HCT116 (cell line): ENCODE measurements at places on chromosomes 3 and 15.
A peak's percentile ranks its signal among the peaks of the same experiment; 100 is the strongest.

DNA sequence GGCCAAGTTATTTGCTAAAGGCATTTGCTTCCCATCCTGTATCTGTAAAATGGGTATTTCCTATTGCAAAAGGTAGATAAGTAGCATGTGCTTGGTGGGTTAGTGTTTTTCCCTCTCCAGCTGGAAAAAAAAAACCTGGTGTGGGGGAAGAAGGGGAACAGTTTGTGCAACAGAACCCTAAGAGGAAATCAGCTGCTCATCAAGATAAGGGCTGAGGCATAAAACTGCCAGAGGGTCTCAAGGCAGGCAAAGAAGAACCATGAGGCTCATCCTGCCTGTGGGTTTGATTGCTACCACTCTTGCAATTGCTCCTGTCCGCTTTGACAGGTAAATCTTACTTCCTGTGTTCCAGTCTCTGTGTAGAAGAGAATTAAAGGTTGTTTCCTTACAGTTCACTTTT lies at the start of gene CPA3:
Gene CPA3, plus strand, starts transcription at position 248 of the 400 bp plus-strand sequence. Its CDS starts 12 bp downstream, at position 260.
- no peak within 1 kb of the TSS for H3K27ac ChIP-seq
- H3K4me3 ChIP-seq, result no peak within 1 kb of the TSS
- DNase-seq, result no peak
- no peaks in the 10 kb centered on the region for H3K36me3 ChIP-seq
- no peaks in the 10 kb centered on the region for H3K27me3 ChIP-seq

DNA sequence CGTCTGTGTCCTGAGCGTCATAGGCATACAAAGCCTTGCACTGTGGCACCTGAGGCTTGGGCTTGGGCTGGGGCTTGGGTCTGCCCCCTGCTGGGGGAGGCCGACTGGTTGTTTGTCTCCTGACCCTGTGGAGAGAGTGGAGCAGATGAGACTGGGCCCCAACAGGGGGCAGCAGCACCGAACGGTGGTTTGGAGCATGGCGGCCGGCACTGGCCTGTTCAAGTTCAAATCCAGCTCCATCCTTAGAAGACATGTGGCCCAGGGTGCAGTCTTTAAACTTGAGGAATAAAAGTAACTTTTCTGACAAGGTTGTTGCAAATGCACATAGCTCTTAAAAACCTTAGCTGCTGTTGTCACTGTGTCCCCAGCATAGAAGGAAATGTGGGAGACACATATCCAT lies 33.3 kb downstream of the CCNB2 start:
- DNase-seq, result peak; percentile 46
- H3K27ac ChIP-seq, result no peak overlapping the region
- H3K4me1 ChIP-seq, result peaks cover 6% of the 10 kb centered on the region; the same call in 1 of the 2 replicates
- no peak overlapping the region for H3K4me3 ChIP-seq
- H3K27me3 ChIP-seq, result no peaks in the 10 kb centered on the region

DNA sequence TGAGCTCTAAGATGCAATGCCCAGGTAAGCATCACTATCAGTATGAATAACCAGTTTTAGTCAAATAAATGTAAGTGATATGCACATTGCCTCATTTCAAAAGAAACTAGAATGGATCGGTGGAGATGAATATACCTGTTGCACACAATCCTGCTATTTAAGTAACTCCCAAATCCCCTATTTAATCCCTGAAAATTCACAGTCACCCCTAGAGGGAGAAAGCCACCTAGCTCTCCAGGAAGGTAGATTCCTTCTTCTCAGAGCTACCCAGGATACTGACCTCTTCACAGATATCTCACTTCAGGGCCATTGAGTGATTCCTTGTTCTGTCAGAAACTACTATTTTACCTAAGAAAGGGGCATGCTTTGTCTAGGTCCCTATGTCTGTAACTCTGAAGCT lies 11.7 kb downstream of the LSAMP start:
- no peaks in the 10 kb centered on the region for H3K4me1 ChIP-seq
- no peak overlapping the region for H3K4me3 ChIP-seq
- DNase-seq, result no peak
- no peaks in the 10 kb centered on the region for H3K36me3 ChIP-seq

DNA sequence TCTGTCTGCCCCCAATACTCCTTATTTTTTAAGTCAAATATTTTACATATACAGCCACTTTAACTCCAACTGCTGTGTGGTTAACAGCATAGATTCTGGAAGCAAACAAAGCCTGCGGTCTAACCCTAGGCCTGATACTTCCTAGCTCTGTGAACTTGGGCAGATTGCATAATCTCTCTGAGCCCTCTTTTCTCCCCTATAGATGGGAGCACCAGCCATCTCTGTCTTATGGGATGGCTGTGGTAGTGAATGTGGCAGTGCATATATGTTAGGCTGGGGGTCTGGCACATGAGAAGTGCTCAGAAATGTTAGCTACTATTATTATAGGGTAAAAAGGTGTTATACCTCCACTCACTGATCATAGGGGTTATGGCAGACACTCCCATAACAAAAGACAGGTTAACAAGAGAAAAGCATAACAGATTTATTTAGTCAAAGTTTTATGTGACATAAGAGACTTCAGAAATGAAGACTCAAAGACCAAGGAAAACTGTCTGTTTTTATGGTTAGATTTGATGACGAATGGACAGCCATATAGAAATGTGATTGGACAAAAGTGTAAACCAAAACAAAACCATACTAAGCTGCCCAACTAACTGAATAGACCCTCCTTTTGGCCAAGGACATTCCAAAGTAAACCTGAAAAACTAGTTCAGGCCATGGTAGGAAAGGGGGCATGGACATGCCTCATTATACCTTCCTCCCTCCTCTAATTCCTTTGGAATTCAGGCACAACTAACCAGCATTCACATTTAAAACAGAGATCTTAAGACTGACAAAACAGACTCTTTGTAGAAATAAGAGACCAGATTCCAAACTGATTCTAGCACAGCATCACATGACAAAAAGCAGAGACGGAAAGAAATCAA lies 53.9 kb upstream of the DAZL start:
- no peak for DNase-seq
- H3K4me1 ChIP-seq, result no peaks in the 10 kb centered on the region
- H3K27ac ChIP-seq, result no peak overlapping the region

GRCh38 chr3:177600411-177600810 lies 403.1 kb upstream of the TBL1XR1 start:
- no peak overlapping the region for H3K27ac ChIP-seq
- no peak for DNase-seq
- peaks cover 23% of the 10 kb centered on the region for H3K4me1 ChIP-seq
- H3K36me3 ChIP-seq, result no peaks in the 10 kb centered on the region

GRCh38 chr15:74994236-74994635 lies 1.1 kb upstream of the SCAMP5 start:
- no peaks in the 10 kb centered on the region for H3K36me3 ChIP-seq
- DNase-seq, result no peak
- H3K27me3 ChIP-seq, result peaks cover 10% of the 10 kb centered on the region; the same call in 1 of the 2 replicates
- H3K4me3 ChIP-seq, result no peak overlapping the region
- peaks cover 5% of the 10 kb centered on the region; the same call in 1 of the 2 replicates for H3K4me1 ChIP-seq

DNA sequence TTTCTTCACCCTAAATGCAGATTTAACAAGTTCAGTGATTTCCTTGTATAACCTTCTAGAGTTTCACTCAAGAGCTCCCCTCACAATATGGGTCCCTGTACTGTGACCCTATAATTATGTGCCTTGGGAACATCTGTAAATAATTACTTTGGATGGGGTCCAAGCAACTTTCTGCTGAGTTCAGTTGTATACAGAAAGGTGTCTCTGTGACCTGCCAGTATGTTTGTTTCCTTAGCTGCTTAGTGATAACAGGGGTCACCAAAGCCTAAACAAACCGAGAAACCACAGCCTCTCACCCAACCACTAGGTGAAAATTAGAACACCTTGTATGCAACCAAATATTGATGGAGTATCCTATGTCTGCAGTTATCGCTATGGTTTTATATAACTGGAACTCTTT lies 29.8 kb upstream of the SLC25A36 start:
- H3K27me3 ChIP-seq, result 0 out of 2 replicates have a peak, but pooled peaks cover 15% of the 10 kb centered on the region
- H3K36me3 ChIP-seq, result no peaks in the 10 kb centered on the region
- no peak overlapping the region for H3K27ac ChIP-seq
- H3K4me3 ChIP-seq, result no peak overlapping the region

- no peaks in the 10 kb centered on the region for H3K36me3 ChIP-seq
- H3K4me3 ChIP-seq, result peak overlapping the region; percentile 70
- peaks cover 58% of the 10 kb centered on the region for H3K4me1 ChIP-seq
- H3K27me3 ChIP-seq, result no peaks in the 10 kb centered on the region
- DNase-seq, result no peak
Measured at GRCh38 chr3:134312072-134312872, 61.6 kb upstream of the RYK start.

- no peaks in the 10 kb centered on the region for H3K36me3 ChIP-seq
- no peaks in the 10 kb centered on the region for H3K27me3 ChIP-seq
- H3K4me1 ChIP-seq, result peaks cover 15% of the 10 kb centered on the region
- no peak for DNase-seq
Measured at GRCh38 chr15:66877477-66878271, 175.6 kb downstream of the SMAD6 start.

GRCh38 chr15:49895347-49896223 lies 223.4 kb downstream of the ATP8B4 start:
- no peak overlapping the region for H3K4me3 ChIP-seq
- no peak for DNase-seq
- H3K27ac ChIP-seq, result no peak overlapping the region

GRCh38 chr3:65758876-65759598 lies 279.7 kb downstream of the MAGI1 start:
- H3K27ac ChIP-seq, result no peak overlapping the region
- H3K4me1 ChIP-seq, result no peaks in the 10 kb centered on the region
- H3K36me3 ChIP-seq, result no peaks in the 10 kb centered on the region
- no peak for DNase-seq
- H3K27me3 ChIP-seq, result no peaks in the 10 kb centered on the region
- H3K4me3 ChIP-seq, result no peak overlapping the region

DNA sequence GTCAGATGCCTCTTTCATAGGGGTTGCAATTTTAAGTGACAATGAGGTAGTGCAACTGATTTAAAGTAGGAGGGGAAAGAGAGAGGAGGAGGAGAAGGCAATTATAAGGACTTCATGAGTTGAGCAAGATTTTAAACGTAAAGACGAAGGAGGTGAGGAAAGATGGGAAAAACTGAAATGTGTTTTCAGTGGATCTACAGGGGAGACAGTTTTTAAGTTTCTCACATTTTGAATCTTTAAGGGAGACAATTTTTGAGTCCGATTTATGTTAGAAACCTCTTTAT lies 68.7 kb upstream of the LIMD1 start:
- DNase-seq, result no peak
- peaks cover 12% of the 10 kb centered on the region for H3K36me3 ChIP-seq
- no peak overlapping the region for H3K27ac ChIP-seq
- no peak overlapping the region for H3K4me3 ChIP-seq
- H3K4me1 ChIP-seq, result no peaks in the 10 kb centered on the region
- H3K27me3 ChIP-seq, result no peaks in the 10 kb centered on the region

DNA sequence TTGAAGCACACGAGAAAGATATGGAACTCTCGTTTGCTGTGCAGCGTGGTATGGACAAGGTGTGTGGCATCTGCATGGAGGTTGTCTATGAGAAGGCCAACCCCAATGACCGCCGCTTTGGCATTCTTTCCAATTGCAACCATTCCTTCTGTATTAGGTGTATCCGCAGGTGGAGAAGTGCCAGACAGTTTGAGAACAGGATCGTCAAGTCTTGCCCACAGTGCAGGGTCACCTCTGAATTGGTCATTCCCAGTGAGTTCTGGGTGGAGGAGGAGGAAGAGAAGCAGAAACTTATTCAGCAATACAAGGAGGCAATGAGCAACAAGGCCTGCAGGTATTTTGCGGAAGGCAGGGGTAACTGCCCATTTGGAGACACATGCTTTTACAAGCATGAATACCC lies 1.2 kb downstream of the MKRN3 start:
- H3K27me3 ChIP-seq, result no peaks in the 10 kb centered on the region
- peak overlapping the region; percentile 99 for H3K4me3 ChIP-seq
- peaks cover 12% of the 10 kb centered on the region for H3K36me3 ChIP-seq

DNA sequence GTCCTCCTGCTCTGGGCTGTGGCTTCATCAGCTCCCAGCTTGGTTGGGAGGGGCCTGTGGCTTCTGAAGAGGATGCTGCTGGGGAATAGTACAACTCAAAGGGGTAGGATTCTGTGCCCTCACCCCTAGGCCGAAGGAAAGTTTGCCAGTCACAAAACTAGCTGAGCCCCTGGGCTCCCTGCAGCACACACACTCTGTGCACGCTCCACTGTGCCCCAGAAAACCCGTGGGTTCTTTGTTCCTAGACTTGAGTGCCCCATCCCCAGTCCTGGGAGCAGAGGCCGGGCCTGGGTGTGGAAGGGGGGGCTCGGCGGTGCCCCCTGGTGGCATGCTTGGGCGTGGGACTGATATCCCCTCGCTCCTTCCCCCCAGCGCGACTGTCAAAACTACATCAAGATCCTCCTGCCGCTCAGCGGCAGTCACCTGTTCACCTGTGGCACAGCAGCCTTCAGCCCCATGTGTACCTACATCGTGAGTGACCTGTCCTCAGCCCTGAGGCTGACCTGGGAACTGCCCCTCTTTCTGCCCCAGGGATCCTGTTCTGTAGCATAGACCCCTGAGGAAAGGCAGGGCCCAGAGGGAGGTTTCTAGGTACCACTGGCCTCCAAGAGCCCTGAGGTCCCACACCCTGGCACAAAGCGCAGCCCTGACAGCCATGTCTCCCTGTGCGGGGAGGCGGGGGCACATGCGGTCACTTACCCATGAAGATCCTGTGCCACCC lies 14.2 kb downstream of the CIB1 start:
- no peak overlapping the region for H3K27ac ChIP-seq
- peaks cover 27% of the 10 kb centered on the region; the same call in 1 of the 2 replicates for H3K36me3 ChIP-seq
- H3K4me3 ChIP-seq, result no peak overlapping the region
- H3K27me3 ChIP-seq, result no peaks in the 10 kb centered on the region
- no peak for DNase-seq
- H3K4me1 ChIP-seq, result peaks cover 8% of the 10 kb centered on the region
